ENCODE measurements at places on chromosomes 12 and 14.

DNA sequence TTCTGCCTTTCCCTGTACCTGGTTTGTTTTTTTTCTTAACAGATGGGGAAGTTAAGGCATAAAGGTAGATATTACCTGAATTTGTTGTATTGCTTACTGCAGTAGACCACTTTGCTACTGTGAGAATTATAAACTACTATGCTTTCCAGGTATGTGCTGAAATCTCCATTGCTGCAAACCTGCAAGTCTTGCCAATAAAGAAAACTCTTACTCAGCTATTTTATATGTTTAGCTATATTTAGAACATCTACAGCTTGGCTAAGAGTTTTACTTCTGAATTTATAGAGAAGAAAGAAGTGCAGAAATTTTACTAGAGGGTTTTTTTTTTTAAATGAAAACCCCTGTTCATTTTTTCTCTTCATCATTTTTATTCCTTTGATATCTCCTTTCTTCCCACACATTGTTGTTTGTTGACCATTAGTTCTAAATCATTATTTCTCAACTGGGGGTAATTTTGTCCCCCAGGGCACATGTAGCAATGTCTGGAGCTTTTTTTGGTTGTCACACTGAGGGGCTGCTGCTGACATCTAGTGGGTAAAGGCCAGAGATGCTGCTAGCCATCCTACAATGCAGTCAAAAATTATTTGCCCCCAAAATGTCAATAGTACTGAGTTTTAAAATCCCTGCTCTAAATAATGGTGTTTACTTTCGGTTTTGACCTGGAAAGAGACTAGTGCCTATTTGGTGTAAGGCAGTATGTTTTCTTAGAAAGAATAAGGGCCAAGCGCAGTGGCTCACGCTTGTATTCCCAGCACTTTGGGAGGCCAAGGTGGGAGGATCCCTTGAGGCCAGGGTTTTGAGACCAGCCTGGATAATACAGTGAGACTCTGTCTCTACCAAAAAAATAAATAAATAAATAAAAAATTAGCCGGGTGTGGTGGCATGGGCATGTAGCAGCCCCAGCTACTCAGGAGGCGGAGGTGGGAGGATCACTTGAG is 48.6 kb downstream of the PCNX1 start:
- peak; percentile 40 for DNase-seq

GRCh38 chr14:105075379-105076295 is 10.4 kb upstream of the GPR132 start:
- DNase-seq: peak; percentile 89

GRCh38 chr12:85281636-85282312 is 1.8 kb downstream of the ALX1 start:
- DNase-seq: no peak

GRCh38 chr14:94864387-94865195 is 94.7 kb upstream of the GSC start:
- DNase-seq: no peak

GRCh38 chr12:45503899-45504298 is 225.6 kb upstream of the ARID2 start:
- DNase-seq: no peak

GRCh38 chr12:111359231-111359913 is 9.5 kb downstream of the PHETA1 start:
- peak; percentile 95 for DNase-seq

- no peak for DNase-seq
These were observed 186.3 kb downstream of the MYRFL start for GRCh38 chr12:70011353-70011752.

- DNase-seq: no peak
These were observed 53.0 kb downstream of the TBC1D30 start for GRCh38 chr12:64877363-64878004.

GRCh38 chr12:106226884-106227640 is 20.8 kb downstream of the CKAP4 start:
- DNase-seq: peak; percentile 56

DNA sequence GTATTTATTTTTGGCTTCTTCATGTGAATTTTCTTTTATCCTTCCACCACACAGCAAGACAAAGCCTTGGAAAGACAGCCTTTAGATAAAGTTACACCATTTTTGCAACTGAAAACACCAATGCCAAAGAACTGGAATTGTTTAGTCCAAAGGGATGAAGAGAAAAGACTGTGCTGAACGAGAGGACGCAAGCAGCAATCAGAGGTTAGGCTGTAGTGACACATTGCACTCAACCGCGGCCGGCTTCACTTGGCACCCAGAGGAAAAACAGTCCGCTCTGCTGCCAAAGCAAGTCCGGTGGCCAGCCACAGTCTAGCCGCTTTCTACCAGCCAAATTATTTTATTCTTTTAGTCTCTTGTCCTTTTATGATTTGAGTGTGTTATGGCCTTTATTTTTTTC is 49.1 kb upstream of the KCNJ8 start:
- DNase-seq: no peak

GRCh38 chr14:48456051-48456450 is 780.6 kb upstream of the MDGA2 start:
- no peak for DNase-seq

GRCh38 chr12:58030566-58031279 is 89.4 kb downstream of the ATP23 start:
- peak; percentile 96 for DNase-seq

- DNase-seq: no peak
These were observed 123.5 kb upstream of the CAND1 start for GRCh38 chr12:67145692-67146091.
